ENCODE measurements at places on chromosomes 5 and 9.

GRCh38 chr9:105330201-105330600 is 85.8 kb downstream of the SLC44A1 start:
- no peak for DNase-seq

DNA sequence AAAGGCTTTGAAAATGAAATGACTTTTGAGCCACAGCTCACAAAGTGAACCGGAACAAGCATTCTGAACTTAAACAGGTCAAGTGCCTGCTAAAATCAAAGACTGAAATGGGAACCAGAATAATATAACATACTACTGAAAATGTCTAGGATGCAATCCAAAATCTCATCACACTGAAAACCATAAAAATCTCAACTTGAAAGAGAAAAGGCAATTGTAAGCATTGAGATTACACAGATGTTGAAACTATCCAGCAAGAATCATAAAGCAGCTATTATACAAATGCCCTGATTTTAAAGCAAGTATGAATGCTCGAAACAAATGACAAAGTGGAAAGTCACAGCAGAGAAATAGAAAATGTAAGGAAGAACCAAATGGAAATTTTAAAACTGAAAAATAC is 211.5 kb upstream of the GAS1 start:
- no peak for DNase-seq

- no peak for DNase-seq
These were observed 34.8 kb downstream of the HMGXB3 start for GRCh38 chr5:150035139-150035895.

- DNase-seq, result no peak
These were observed 25.9 kb downstream of the GFI1B start for GRCh38 chr9:133004091-133004998.

- no peak for DNase-seq
These were observed 74.3 kb downstream of the SLC44A1 start for GRCh38 chr9:105318729-105319191.

DNA sequence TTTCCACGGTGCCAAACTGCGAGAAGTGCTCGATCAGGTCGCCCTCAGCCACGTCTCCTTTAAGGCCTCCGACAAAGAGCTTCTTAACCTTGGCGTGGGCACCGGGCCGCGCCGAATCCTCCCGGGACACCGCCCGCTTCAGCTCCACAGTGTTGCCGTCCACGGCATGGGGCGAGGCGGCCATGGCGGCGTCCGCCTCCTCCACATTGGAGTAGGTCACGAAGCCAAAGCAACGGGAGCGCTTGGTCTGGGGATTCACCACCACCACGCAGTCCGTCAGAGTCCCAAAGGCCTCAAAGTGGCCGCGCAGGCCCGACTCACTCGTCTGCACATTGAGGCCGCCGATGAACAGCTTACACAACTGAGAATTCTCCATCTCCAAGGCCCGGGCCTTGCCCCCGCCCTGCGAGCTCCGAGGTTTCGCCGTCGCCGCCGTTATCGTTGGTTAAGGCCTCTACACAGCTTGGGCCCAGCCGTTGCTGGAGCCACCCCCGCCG is 424 bp downstream of the HNRNPA0 start:
- no peak for DNase-seq

DNA sequence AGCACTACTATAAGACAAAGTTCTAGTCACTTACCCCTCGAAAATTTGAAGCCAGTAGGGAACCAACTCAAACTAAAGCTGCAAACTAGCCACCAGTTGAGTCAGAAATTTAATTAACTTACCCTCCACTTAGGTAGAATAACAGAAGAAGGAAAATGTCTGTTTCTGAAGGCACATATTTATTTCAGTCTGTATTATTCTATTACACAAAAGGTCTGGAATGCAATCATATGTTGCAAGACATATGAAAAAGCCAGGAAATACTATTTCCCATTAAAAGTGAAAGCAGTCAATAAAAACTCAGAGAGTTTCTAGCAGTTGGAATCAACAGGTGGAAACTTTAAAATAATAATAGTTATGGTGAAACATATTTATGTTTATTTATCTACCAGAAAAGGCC is 79.2 kb upstream of the SLCO4C1 start:
- peak; percentile 3 for DNase-seq

GRCh38 chr5:139864716-139865483 is 69.3 kb downstream of the PSD2 start:
- DNase-seq, result no peak

DNA sequence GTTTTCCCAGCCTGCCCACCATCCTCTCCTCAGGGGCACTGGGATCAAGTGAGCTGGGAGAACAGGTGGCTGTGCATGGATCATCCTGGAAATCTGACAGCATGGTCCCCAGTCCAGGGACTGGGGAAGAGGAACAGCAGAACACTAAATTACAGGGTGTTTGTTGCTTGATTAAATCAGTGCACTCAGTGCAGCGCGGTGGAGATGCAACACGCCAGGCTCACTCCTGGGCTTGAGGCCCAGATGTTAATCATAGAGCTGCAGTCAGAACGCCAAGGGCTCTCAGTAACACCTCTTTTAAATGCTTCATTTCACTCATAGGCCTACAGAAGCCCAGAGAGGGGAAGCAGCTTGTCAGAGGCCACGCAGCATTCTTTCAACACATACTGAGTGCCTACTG is 14.2 kb upstream of the LARP1 start:
- DNase-seq, result no peak

DNA sequence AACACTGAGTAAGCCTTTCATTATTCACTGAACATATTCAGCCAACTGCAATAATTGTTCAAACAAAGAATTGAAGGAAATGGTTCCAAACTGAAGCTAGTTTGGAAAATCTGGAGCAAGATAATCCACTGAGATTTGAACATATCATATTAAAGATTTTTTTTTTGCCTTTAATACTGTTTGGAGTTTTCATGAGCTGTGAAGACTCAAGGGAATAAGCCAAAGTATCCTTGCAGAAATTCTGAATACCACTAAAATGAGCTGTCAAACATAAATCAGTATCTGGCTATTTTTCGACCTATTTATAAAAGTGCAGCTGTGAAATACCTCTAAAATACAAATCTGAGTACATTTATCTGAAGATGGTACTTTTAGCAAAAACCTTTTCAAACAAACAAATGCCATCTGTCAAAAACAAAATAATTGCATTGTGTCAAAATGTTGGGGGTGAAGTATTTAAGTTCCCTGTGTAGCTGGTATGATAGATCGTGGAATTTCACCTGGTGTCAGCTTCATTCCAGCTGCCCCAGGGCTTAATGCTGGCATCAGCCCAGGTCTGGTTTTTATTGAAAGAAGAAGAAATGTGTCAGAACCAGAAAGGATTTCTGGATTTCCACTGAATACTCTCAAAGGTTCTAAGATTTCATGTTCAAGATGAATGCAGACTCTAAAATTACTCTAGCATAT is 149.0 kb upstream of the GRAMD2B start:
- DNase-seq, result no peak

GRCh38 chr9:121651295-121652020 is at the start of gene DAB2IP:
TSS of gene DAB2IP (plus strand) at chr9:121651634. CDS start at chr9:121651776, 142 bp downstream.
- DNase-seq, result peak; percentile 50

- no peak for DNase-seq
These were observed 6.9 kb upstream of the UBAC1 start for GRCh38 chr9:135968083-135968476.

DNA sequence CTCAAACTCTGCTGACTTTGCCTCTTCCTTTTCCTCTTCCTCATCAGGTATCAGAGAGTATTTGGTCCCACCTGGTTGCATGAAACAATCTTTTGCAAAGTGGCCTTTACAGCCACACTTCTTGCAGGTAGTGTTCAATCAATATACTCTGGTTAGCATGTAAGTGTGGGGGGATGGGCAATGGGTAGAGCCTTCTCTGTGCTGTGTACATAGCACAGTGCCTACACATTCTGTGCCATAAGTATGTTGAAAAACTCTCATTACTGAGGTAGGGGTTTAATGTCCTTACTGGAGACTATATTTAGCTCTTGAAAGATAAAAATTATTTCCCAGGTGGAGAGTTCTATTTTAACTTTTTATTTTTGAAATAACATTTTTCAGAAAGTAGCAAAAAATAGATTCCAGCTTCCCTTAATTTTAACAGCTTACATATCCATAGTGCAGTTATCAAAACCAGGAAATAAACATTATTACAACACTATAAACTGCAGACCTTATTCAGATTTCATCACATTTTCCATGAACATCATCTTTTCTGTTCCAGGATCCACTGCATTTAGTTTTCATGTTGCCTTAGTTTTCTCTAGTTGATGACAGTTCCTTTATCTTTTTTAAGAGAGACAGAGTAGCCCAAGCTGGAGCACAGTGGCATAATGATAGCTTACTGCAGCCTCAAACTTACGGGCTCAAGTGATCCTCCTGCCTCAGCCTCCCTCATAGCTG is 15.1 kb downstream of the TTC1 start:
- peak; percentile 48 for DNase-seq

- DNase-seq, result no peak
These were observed 4.3 kb upstream of the SURF6 start for GRCh38 chr9:133340256-133340655.

- peak; percentile 94 for DNase-seq
These were observed 31.6 kb downstream of the CDH6 start for GRCh38 chr5:31225118-31225517.

GRCh38 chr5:102453716-102454115 is 45.1 kb downstream of the SLCO6A1 start:
- DNase-seq, result peak; percentile 1

GRCh38 chr9:83630938-83631457 is 8.1 kb downstream of the IDNK start:
- no peak for DNase-seq

GRCh38 chr9:128024761-128025308 is 42.3 kb downstream of the NAIF1 start:
- DNase-seq, result no peak

DNA sequence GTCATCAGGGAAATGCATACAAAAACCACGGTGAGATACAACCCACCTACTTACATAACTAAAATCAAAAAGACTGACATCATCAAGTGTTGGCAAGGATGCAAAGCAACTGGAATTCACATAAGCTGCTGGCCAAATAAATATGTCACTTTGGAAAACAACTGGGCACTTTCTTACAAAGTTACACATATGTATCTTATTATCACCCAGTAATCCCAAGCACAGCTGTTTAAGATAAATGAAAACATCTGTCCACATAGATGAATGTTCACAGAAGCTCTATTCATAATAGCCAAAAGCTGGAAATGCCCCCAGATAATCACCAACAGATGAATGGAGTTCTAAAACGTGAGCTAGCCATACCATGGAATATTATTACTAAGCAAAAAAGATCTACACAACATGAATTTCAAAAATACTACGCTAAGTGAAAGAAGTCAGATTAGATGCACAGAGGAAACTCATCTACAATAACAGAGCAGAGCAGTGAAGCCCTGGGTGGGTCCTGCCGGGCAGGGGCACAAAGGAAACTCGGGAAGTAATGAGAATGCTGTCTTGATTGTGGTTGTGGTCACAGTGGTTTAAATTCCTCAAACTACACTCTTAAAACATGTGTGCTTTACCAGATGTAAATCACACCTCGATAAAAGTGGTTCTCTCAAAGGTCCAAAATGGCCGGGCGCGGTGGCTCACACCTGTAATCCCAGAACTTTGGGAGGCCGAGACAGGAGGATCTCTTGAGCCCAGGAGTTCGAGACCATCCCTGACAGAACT is 8.5 kb downstream of the CAMSAP1 start:
- peak; percentile 67 for DNase-seq

DNA sequence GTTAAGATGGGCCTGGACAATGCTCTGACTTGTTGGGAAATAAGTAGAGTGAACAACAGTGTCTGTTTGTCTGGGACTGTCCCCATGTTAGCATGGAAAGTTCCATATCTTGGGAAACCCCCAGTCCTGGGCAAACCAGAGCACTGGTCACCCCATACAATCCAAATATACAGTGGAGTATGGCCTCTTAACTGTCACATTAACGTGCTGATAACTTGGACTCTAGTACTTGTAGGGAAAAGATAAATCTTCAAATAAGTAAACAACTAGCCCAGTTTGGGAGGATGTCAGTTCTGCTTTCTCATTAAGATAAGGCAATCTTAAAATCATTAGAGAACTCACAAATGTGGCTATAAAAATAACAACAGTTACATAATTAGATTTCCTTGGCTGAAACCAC is 47.6 kb upstream of the JAK2 start:
- DNase-seq, result no peak

Measured in cardiac fibroblast (primary cell).